Tibial nerve (tissue), 4 donors: ENCODE measurements at places on chromosomes 11 and 22.

DNA sequence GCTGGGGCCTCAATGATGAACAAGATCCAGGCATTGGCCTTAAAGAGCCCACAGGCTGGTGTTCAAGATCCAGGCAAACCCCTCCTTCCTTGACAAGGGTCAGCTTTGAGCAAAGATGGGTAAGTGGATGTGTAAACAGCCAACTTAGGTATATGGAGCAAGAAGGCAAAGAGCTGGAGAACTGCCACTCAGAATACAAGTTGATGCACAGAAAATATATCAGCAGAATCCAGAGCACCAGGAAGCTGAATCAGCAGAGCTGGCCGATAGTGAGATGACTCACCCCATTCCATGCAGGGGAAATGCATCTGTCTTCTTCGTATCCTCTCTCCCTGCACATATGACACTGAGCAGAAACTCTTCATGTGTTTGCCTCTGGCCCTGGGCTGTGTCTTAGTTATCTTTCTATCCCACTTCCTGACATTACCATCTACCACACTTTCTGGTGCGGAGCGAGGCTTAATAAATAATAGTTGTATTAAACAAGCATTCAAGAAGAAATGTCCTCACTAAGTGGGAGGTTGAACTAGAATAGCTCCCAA lies 57.8 kb downstream of the ENDOD1 start:
- peak overlapping the region; percentile 40 for H3K27ac ChIP-seq
- H3K4me1 ChIP-seq, result peaks cover 49% of the 10 kb centered on the region
- no peak overlapping the region for H3K4me3 ChIP-seq
- no peak for DNase-seq
- no peaks in the 10 kb centered on the region for H3K36me3 ChIP-seq
- no peaks in the 10 kb centered on the region for H3K27me3 ChIP-seq

- H3K36me3 ChIP-seq, result no peaks in the 10 kb centered on the region
- no peak overlapping the region for H3K4me3 ChIP-seq
- no peak for DNase-seq
- no peaks in the 10 kb centered on the region for H3K27me3 ChIP-seq
Measured at GRCh38 chr11:130585545-130585944, 137.1 kb downstream of the ADAMTS15 start.

GRCh38 chr22:27668828-27669797 lies 132.4 kb downstream of the MN1 start:
- no peaks in the 10 kb centered on the region for H3K36me3 ChIP-seq
- peak overlapping the region; percentile 45 for H3K27ac ChIP-seq
- peaks cover 4% of the 10 kb centered on the region for H3K4me1 ChIP-seq

- peak overlapping the region; percentile 86 for H3K27ac ChIP-seq
- no peaks in the 10 kb centered on the region for H3K4me1 ChIP-seq
- H3K27me3 ChIP-seq, result no peaks in the 10 kb centered on the region
- no peaks in the 10 kb centered on the region for H3K36me3 ChIP-seq
- peak; percentile 66 for DNase-seq
- no peak overlapping the region for H3K4me3 ChIP-seq
Measured at GRCh38 chr11:69008737-69009440, 4.2 kb downstream of the MRGPRF start.

DNA sequence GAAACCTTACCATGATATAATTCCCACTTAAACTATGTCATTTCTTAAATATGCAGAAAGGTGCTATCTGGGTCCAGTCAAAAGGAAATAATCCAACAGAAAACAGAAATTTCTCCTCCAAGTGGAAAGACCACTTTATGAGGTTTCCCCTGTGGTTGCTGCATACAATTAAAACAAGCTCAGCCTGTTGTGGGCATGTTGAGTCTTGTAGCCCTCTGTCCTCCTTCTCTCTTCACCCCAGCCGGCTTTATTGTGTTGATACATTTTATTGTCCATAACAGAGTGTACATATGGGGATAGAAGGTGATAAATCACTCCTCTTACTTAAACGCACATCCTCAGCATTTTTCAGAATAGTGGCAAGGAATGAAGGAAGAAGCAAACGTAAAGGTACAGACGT lies 126.0 kb upstream of the MTNR1B start:
- H3K27ac ChIP-seq, result no peak overlapping the region
- no peaks in the 10 kb centered on the region for H3K36me3 ChIP-seq
- H3K4me3 ChIP-seq, result no peak overlapping the region
- H3K27me3 ChIP-seq, result no peaks in the 10 kb centered on the region
- no peak for DNase-seq

GRCh38 chr11:46338636-46338987 lies 8.7 kb upstream of the DGKZ start:
- H3K27me3 ChIP-seq, result peaks cover 26% of the 10 kb centered on the region
- H3K27ac ChIP-seq, result no peak overlapping the region
- H3K36me3 ChIP-seq, result no peaks in the 10 kb centered on the region
- no peak for DNase-seq
- H3K4me1 ChIP-seq, result no peaks in the 10 kb centered on the region
- no peak overlapping the region for H3K4me3 ChIP-seq

GRCh38 chr11:92638678-92639077 lies 330.8 kb upstream of the MTNR1B start:
- H3K27ac ChIP-seq, result no peak overlapping the region

DNA sequence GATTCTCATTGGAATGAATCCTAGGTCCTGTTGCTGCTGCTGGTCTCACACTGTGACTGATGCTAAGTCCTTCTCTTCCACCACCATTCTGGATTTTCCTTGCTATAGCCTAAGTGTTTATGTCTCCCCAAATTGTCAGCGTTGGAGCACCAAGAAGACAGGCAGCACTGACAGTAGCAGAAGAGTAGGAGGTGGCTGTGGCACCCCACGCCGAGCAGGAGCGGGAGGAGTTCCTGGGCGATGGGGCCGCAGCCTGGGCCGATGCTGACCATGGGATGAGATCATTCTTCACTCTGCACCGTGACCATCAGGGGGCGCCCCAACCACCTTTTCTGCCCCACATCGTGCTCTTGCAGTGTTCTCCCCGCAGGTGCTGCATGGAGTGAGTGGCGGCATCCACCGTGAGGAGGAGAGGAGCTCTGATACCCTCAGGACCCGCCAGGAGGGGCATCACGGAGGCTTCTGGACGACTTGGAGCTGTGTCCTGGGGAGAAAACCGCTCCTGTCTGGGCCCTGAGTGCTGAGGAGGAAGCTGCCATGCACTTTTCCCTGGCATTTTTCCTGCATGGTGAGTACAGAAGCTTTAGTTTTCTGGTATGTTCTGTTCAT lies 57.0 kb downstream of the LRRC74B start:
- no peaks in the 10 kb centered on the region for H3K4me1 ChIP-seq
- H3K27ac ChIP-seq, result no peak overlapping the region
- no peak for DNase-seq

GRCh38 chr11:74701351-74701750 lies 29.9 kb downstream of the CHRDL2 start:
- no peaks in the 10 kb centered on the region for H3K36me3 ChIP-seq
- H3K4me1 ChIP-seq, result no peaks in the 10 kb centered on the region
- no peak overlapping the region for H3K4me3 ChIP-seq
- DNase-seq, result no peak
- H3K27me3 ChIP-seq, result no peaks in the 10 kb centered on the region

DNA sequence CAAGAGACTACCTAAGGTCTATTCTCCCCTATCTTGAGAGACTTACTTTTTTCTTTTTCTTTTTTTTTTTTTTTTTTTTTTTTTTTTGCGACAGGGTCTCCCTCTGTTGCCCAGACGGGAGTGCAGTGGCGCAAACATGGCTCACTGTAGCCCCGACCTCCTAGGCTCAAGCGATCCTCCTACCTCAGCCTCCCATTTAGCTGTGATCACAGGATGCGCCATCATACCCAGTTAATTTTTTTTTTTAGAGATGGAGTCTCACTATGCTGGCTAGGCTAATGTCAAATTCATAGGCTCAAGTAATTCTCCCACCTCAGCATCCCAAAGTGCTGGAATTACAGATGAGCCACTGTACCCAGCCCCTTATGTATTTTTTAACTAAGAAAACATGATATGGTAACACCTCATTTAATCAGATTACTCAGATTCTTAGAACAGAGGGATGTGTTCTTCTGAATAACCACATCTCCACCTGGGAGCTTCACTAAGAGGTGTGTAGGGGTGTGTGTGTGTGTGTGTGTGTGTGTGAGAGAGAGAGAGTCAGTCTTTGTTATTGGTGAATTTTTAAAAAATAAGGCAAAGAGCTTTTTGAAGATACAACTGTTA lies 102.9 kb downstream of the USP35 start:
- no peaks in the 10 kb centered on the region for H3K36me3 ChIP-seq
- no peak overlapping the region for H3K4me3 ChIP-seq
- no peak overlapping the region for H3K27ac ChIP-seq
- peaks cover 13% of the 10 kb centered on the region for H3K4me1 ChIP-seq

DNA sequence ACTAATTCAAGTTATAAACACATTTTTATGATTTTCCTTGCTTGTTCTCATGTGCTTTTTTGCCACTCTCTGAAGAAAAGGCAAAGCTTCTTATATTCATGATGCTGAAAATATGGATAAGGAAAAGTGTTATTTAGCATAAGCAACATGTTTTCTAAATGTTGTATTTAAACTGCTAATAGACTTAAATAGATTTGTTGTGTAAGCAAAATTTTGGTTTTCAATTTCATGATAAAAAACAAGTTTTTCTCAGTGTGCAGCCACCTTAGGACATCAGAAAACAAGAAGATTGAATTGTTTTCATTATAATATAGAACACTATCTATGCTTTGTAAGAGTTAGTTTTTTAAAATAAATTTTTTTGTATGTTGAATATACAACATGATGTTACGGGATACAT lies 2.3 kb downstream of the OR4A16 start:
- no peaks in the 10 kb centered on the region for H3K27me3 ChIP-seq
- no peaks in the 10 kb centered on the region for H3K36me3 ChIP-seq
- DNase-seq, result no peak
- H3K4me1 ChIP-seq, result no peaks in the 10 kb centered on the region
- H3K27ac ChIP-seq, result no peak overlapping the region

DNA sequence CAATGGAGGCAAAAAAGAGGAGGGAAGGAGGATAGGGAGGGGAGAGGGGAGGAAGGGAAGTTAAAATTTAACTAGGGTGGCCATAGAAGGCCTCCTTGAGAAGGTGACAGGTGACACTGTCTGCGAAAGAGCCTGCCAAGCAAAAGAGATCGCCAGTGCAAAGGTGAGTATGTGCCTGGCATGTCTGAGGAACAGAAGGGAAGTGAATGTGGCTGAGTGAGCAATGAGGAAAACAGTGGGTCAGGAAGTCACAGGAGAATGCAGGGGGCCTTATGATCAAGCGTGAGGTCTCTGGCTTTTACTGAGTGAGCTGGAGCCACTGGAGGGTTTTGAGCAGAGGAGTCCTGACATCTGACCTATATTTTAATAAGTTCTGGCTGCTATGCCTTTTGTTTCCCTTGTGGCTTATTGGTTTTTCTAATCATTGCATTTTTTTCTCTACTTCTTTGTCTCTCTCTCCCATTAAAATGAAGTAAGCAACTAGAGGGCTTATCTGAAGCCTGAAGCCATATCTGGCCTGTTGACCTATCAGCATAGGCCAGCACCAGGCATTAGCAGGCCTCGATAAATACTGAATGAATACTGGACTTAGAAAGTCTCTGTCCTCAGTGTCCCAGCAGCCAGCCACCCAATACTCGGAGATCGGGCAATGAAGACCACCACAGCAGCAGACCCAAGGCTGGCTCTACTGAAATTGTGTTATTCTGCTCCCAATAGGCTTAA lies 5.6 kb downstream of the AP1B1 start:
- no peaks in the 10 kb centered on the region for H3K27me3 ChIP-seq
- no peak for DNase-seq
- H3K27ac ChIP-seq, result no peak overlapping the region
- H3K4me3 ChIP-seq, result no peak overlapping the region
- no peaks in the 10 kb centered on the region for H3K4me1 ChIP-seq

GRCh38 chr11:70481625-70482528 lies 83.5 kb downstream of the CTTN start:
- DNase-seq, result no peak
- H3K4me1 ChIP-seq, result peaks cover 7% of the 10 kb centered on the region
- H3K27ac ChIP-seq, result no peak overlapping the region
- H3K27me3 ChIP-seq, result no peaks in the 10 kb centered on the region
- H3K4me3 ChIP-seq, result no peak overlapping the region
- H3K36me3 ChIP-seq, result no peaks in the 10 kb centered on the region

DNA sequence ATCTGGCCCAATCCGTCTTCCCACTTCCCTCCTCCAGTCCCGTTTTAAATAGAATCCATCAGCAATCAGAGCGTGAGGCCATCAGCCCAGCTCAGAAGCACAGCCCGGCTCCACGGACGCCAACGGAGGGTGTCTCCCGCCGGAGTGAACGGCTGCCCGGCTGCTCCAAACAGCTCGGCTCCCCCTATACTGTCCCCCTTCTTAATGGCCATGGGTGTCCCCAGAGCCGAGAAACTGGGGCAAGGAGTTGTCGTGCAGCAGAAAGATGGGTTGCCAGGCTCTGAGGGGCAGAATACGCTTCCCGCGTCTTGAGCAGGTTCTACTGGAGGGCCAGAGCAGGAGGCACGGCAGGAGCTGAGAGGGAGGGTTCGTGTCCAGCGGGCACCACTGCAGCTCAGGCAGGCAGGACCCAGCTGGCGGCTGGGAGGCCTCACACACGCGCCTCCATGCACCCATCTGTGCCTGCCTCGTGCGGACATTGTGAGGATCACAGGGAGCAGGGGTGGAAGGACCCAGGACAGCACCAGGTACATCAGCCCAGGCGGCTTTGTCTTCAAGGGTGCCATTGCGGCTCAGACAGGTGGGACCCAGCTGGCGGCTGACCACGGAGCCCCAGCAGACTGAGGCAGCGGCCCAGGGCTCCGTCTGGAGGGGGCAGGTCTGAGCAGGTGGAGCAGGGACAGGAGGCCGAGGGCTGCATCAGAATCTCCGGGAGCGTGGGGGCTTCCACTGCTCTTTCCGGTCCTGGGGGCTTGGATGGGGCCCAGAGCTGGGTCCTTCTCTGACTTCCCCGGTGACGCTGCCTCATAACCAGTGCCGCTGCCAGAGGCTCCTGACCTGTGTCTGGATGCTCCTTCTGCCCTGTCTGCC lies 882.7 kb downstream of the BRD1 start:
- H3K4me3 ChIP-seq, result no peak overlapping the region
- H3K27ac ChIP-seq, result no peak overlapping the region
- H3K36me3 ChIP-seq, result no peaks in the 10 kb centered on the region
- no peak for DNase-seq
- H3K4me1 ChIP-seq, result no peaks in the 10 kb centered on the region
